GM06990 (cell line): ENCODE measurements at places on chromosomes 6 and 20.
A peak's percentile ranks its signal among the peaks of the same experiment; 100 is the strongest.

GRCh38 chr6:1200081-1200408, 111.9 kb upstream of the FOXQ1 start:
- DNase-seq, result no peak

GRCh38 chr20:21099751-21100577, 6.2 kb downstream of the LINC00237 start:
- peak; percentile 52 for DNase-seq

DNA sequence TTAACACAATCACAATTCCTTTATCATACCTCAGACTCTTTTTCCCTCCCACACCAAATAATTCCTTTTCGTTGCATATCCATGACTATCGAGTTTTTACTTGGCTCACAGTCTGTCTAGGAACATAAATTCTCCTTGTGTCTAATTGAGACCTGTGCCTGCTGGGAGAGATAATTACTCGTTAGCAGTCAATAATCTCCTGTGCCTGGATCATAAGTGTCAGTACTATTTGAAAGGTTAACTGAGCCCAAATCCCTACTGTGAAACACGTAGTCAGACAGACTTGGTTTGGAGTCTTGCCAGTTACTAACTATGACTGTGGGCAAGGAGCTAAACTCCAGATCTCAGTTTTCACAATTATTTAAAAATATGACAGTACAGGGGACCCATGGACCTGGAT, 5.7 kb upstream of the CTNNBL1 start:
- DNase-seq, result no peak

GRCh38 chr6:11345536-11345935, 113.1 kb upstream of the NEDD9 start:
- no peak for DNase-seq

GRCh38 chr6:57075092-57075491, 14.9 kb upstream of the ZNF451 start:
- DNase-seq, result no peak

GRCh38 chr6:33143113-33143770, 49.0 kb downstream of the COL11A2 start:
- DNase-seq, result no peak

GRCh38 chr20:46088409-46089166, 1.2 kb downstream of the NCOA5 start:
- DNase-seq, result no peak

- peak; percentile 67 for DNase-seq
These were observed at the start of gene BACH2 for GRCh38 chr6:90296341-90297114. TSS of gene BACH2 (minus strand) at chr6:90296843. CDS start at chr6:90008844, 287,999 bp downstream.

- DNase-seq, result peak; percentile 18
These were observed 172.6 kb upstream of the BMP5 start for GRCh38 chr6:56047931-56048540.

DNA sequence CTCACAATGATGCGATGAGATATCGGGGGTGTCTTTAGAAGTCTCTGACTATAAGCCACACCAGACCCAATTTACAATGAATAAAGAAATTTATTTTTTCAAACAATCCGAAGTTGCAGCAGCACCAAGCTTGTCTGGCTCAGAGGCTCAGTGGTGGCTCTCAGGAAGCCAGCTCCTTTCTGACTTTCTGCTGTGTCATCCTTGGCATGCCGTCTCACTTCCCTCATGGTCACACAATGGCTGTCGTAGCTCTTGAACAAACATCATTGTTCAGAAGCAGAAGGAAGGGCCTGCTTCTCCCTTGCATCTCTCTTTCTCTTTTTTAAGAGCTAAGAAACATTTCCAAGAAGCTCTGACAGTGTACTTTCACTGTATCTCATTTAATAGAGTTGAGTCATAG, 299.0 kb downstream of the DOK5 start:
- DNase-seq, result no peak

DNA sequence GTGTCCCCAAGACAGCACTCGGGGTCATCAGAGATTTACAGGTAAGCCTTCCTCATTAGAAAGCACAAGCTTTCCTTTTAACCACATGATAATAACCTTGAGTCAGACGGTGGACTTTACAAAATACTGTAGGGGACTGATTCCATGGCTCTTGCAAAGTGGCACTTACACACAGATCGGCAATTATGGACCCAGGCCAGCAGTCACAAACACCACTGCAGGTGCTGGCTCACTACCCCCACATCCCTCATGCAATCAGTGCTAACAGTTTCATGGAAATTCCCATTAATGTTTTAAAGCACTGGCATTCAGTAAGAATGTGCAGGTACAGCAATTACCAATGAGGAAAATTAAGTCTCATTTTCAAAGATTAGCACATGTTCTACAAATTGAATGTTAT, 516.5 kb downstream of the PRKN start:
- DNase-seq, result no peak

- DNase-seq, result no peak
These were observed 152.4 kb downstream of the SASH1 start for GRCh38 chr6:148495029-148495428.

GRCh38 chr20:11716239-11716944, 201.3 kb upstream of the BTBD3 start:
- DNase-seq, result no peak

DNA sequence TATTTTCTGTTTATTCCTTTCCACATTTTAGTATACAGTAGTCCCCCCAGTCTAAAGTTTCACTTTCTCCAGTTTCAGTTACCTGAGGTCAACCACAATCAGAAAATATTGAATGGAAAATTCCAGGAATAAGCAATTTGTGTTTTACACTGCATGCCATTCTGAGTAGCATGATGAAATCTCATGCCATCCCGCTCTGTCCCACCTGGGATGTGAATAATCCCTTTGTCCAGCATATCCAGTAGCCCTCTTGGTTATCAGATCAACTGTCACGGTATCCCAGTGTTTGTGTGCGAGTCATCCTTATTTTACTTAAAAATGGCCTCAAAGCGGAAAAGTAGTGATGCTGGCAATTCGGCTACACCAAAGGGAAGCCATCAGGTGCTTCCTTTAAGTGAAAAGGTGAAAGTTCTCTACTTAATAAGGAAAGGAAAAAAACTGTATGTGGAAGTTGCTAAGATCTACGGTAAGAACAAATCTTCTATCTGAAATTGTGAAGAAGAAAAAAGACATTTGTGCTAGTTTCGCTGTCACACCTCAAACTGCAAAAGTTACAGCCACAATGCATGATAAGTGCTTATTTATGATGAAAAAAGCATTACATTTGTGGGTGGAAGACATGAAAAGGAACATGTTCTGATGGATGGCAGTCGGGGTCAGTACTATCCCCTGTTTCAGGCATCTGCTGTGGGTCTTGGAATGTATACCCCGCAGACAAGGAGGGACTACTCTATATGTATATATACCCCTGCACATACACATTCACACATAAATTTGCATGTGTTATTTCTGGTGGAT, 11.3 kb downstream of the NOX3 start:
- DNase-seq, result no peak

DNA sequence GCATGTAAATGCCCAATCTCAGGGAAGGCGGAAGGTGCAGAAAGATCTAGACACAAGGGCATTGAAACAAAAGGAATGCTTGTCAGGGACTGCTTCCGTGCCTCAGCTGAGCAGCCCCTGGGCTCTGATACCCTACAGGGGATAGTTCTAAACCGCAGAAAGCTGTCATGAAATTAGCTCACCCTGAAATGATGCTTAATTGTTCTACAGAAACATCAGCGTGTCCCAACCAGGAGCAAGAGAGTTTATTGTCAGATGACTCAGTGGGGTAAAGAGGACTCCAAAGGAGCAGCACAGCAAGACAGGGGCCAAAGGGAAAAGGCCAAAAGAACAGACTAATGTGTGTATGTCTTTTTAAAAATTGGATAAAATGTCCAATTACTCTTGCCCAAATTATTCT, 258.4 kb upstream of the JARID2 start:
- DNase-seq, result no peak

DNA sequence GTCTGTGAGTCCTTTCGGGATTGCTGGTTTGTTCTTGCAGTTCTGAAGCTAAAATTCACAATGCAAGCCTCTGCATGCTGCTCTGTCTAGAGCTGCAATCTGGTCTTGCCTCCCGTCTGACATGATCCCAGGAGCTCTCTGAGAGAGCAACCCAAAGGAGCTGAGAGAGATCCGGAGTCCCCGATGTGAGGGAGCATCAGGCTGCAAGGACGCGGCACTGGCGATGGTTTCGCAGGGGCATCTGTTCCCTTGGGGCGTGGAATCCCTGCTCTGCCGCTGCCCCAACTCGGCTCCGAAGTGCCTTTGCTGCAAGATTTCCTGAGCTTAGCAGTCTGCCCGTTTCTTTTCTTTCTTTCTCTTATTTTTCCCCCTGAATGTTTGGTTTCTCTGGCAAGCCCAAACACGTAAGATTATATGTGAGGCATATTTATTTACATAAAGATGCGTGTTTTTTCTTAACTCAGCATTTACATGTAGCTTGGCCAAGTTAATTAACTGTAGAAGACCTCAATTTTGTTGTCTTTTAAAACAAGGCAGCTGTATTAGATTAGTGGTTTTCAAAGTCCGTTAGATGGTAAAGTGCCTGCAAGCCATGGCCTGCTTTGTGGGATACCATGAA, 873.0 kb downstream of the KIF16B start:
- DNase-seq, result no peak

DNA sequence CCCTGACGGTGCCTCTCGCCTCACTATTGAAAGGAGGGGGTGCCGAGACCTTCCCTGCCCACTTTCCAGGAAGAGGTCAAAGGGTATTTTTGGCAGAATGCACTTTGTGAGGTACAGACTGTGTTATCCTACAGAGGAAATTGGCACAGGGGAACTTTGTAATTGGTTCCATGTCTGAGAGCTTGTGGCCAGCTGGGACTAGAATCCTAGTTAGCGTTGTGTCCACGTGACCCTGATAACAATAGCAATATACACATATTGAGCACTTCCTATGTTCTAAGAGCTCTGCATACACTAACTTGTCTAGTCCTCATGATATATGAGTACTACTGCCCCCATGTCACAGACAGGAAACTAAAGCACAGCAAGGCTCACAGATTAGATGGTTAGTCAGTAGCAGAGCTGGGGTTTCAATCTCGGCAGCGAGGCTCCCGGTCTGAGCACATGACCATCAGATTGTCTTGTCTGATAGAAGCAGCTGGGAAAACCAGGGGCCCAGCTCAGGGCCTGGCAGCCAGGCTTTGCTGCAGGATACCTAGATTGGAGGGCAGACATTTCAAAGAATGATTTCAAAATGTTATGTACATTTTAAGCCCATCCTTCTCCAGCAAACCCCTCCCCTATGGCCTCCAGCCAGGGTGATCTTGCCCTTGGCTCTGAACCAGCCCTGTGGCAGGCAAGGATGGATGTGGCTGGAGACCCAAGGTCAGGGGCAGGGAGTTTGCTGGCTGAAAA, 1.4 kb downstream of the MAPK13 start:
- peak; percentile 81 for DNase-seq

- DNase-seq, result no peak
These were observed 25.6 kb upstream of the FAM83D start for GRCh38 chr20:38900606-38901005.

- no peak for DNase-seq
These were observed 138.0 kb downstream of the UTRN start for GRCh38 chr6:144423167-144423566.

GRCh38 chr6:168182908-168183612, 104.0 kb upstream of the FRMD1 start:
- DNase-seq, result no peak

GRCh38 chr6:128605961-128606360, 85.6 kb upstream of the PTPRK start:
- no peak for DNase-seq

- DNase-seq, result no peak
These were observed 37.2 kb downstream of the SYNJ2 start for GRCh38 chr6:158018851-158019361.

GRCh38 chr6:53514677-53515076, 30.2 kb downstream of the GCLC start:
- no peak for DNase-seq

DNA sequence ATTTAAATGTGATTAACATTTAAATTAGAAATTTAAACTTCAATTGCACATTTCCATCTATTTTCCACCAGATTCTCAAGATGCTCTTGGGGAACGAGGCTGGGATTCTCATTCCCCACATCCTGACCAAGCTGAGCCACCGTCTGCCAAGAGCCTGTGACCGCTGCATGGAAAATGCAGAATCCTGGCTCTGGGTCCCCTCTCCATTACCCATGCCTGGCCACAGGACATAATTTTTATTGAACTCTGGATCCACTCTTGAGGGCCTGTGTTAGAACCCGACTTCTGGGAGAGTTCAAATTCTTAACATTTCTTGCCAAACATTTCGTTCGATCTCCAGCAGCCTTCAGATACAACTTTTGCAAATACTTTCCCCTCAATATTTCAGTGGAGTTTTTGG, 201.6 kb upstream of the SNX9 start:
- DNase-seq, result no peak

DNA sequence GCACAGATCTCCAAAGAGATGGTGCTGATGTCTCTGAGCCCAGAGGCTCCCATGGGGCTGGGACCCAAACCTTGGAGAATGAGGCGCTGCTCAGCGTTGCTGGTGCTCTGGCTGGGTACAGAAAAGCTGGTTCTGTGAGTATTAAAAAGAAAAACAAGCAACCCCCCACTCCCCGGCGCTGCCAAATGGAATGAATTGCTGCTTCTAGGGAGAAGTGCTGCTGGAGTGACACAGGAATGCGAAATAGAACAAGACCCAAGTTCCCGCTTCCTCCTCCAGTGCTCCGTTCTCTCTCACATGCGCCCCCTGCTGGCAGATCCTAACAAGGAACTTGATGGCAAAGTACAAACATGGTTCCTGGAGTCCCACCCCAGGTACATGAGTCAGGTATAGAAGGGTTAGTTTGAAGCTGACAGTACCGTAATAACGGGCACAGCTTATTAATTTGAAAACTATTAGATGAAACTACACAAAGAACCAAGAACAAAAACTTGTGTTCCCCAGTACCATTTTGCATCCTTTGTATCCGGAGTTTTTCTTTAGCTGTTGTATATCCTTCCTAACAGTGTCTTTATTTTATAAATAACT, 2.1 kb upstream of the DDX27 start:
- peak; percentile 38 for DNase-seq

GRCh38 chr20:36097337-36098151, 57.0 kb upstream of the EPB41L1 start:
- no peak for DNase-seq

GRCh38 chr20:35600176-35600992, 15.2 kb upstream of the SPAG4 start:
- DNase-seq, result no peak

DNA sequence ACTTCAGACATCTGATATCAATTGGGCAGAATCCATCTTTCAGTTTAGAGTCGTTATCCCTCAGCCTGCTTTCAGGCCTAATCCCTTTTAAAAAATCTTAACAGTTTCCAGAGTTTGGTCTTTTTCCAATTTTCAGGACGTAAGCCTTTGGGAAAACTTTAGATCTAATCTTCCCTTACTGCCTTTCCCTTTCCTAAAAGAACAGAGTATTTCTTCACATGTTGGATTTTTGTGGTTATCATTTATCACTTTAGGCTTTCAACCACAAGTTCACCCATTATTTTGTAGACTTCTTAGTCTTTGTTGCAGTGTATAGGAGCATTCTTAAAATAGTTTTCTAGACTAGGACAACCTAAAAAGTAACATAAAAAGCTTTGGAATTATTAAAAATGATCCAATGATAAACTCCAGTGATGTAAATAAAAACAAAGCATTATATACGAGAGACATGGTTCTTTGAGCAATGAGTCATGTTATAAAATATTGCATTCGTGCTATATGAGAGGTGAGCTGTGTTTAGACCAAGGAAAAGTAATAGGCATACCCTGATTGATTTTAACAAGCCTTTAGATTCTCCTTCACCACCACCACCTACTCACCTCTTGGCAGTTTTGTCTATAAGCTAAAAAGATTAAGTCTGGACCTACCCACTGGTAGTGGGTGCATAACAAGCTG, 90.4 kb upstream of the MCHR2 start:
- no peak for DNase-seq

- DNase-seq, result no peak
These were observed 21.6 kb downstream of the DLL1 start for GRCh38 chr6:170269151-170269845.

- no peak for DNase-seq
These were observed 18.1 kb upstream of the SLC9A8 start for GRCh38 chr20:49794336-49795134.
